ENCODE measurements at places on chromosomes 5 and 9.

- no peak for DNase-seq
These were observed 171.9 kb downstream of the KDM4C start for GRCh38 chr9:6929441-6930215.

DNA sequence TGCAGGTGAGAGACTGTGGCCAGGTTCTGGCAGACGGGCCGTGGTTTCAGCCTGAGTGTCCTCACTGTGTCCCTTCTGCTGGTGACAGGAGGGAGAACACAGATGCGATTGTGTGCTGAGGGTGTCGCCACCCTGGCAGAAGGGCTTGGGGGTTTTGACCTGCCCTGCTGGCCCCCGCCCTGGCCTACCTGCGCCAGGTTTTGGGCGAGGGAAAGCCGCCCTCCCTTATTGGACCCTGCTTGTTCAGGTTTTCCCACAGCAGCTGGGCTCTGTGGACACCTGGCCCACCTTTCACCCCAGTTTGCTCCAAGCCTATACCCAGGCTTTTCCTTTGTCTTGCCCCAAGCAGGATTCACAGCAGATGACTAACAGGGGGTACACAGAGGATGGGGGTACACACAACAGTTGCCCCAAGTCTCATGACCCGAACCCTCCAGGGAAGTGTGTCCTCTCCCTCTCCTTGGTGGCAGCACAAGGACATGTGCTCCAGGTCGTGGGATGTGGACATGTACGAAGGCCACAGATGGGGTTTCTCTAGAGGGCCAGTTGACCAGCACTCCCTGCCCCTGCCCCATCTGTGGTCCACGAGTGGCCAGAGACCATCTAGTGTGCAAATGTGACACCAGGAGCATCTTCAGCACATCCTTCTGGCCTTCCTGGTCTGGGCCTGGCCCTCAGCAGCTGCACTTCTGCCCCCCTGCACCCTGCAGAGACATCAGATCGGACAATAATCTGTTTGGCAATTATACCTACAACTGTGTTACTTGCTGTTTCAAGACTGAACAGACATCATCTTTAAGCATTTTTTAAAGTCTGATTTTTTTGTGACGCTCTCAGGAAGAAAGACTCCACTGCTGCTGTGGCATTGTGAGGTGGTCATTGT lies 265.8 kb upstream of the IRX4 start:
- DNase-seq = no peak

DNA sequence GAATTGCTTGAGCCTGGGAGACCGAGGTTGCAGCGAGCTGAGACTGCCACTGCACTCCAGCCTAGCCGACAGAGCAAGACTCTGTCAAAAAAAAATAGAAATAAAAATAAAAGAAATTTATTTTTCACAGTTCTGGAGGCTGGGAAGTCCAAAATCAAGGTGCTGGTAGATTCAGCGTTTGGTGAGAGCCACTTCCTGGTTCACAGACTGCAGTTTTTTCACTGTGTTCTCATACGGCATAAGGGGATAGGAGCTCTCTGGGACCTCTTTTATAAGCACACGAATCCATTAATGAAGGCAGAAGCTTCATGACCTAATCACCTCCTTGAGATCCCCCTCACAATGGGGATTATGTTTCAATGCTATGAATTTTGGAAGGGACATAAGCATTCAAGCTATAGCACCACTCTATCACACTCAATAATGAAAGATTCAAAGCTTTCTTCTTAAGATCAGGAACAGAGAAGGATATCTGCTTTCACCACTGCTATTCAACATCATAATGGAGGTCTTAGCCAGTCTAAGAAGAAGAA lies 5.3 kb downstream of the PJA2 start:
- DNase-seq = no peak

DNA sequence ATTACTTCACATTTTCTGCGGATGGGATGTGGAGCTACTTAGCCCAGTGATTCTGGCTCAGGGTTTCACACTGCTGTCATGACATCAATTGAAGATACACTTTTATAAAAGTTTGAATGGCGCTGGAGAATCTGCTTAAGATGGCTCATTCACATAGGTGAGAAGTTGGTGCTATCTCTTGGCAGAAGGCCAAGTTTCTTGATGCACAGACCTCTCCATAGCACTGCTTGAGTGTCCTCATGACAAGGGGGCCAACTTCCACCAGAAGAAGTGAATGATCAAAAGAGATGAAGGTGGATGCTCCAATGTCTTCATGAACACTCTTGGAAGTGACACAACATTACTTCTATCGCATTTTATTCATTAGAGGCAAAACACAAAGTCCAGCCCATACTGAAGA lies 403.7 kb upstream of the CCNG1 start:
- DNase-seq = no peak

GRCh38 chr5:9015937-9016270 lies 530.0 kb downstream of the SEMA5A start:
- no peak for DNase-seq

GRCh38 chr5:172002310-172002709 lies 4.1 kb downstream of the FBXW11 start:
- no peak for DNase-seq

DNA sequence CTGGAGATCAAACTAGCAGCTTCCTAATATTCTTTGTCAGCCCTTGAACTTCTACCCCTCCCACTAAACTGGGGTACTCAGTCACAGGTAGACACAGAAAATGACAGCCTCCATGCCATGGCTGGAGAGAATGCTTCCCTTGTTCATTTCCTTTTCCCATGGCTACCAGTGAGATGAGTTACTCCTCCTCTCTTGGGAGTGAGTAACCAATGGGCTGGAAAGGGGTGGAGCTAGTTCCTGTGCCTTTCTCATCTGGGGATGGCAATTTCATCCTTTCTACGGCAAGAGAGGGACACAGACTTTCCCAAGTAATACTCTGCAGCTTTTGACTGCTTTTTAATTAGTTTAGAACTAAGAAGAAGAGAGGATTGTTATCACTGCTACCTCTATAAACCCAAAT lies 1045.6 kb upstream of the WWC1 start:
- no peak for DNase-seq

GRCh38 chr5:161382685-161383084 lies 163.8 kb downstream of the GABRB2 start:
- no peak for DNase-seq

- no peak for DNase-seq
These were observed 125.3 kb downstream of the PHF2 start for GRCh38 chr9:93701494-93702218.

GRCh38 chr9:105633411-105633810 lies 28.8 kb upstream of the TAL2 start:
- no peak for DNase-seq

DNA sequence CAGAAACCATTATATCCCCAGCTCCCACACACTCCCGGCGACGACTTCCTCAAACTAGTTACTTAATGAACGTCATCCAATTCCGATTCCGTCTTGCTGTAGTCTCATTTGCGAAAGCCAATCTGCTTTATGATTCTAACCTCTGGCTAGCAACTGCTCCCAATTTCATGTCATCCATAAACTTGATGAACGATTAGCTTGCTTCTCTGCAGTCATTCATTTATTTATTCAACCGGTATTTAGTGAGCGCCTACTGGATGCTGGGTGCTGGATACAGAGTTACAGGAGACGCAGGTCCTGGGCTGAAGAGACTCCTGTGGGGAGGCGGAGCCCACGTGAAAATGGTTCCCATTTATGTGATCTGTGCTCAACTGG lies 46.2 kb downstream of the TSPAN17 start:
- no peak for DNase-seq

DNA sequence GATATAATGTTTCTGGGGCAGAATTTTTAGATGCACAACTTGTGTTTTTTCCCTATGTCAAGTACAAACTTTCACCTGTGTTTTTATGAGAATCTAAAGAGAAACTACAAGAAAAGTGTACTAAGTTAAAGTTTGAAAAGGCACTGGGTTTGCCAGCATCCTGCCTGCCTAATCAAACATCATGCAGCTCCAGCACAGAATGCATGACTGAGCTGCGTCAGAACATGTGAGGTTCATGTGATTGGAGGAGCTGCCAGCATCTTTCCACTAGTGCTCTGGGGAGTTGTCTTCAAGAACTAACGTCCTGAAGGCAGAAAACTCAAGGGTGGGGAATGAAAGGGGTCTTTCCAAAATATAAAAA lies 46.1 kb upstream of the RIC1 start:
- no peak for DNase-seq

DNA sequence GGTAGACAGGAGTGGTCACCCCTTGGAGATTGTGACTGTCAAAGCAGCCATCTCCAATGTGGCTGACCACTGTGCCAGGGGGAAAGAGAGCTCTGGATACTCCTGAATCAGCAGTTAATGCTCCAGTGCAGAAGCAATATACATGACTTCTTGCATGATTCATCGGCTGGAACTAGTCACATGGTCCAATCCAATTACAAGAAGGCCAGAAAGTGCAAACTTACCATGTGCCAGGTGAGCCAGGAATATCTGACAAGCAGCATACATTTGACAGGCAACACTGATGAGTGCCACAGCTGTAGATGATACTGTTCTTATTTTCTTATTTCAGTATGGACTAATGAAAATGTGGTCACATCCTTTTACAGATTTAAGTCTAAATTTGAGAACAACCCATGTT lies 440.0 kb upstream of the MPDZ start:
- DNase-seq = no peak

All from endothelial cell (in vitro differentiated cells).